ENCODE measurements at places on chromosomes 13 and 19.

GRCh38 chr19:55494172-55494761 lies 6.0 kb downstream of the SSC5D start:
- DNase-seq = no peak

DNA sequence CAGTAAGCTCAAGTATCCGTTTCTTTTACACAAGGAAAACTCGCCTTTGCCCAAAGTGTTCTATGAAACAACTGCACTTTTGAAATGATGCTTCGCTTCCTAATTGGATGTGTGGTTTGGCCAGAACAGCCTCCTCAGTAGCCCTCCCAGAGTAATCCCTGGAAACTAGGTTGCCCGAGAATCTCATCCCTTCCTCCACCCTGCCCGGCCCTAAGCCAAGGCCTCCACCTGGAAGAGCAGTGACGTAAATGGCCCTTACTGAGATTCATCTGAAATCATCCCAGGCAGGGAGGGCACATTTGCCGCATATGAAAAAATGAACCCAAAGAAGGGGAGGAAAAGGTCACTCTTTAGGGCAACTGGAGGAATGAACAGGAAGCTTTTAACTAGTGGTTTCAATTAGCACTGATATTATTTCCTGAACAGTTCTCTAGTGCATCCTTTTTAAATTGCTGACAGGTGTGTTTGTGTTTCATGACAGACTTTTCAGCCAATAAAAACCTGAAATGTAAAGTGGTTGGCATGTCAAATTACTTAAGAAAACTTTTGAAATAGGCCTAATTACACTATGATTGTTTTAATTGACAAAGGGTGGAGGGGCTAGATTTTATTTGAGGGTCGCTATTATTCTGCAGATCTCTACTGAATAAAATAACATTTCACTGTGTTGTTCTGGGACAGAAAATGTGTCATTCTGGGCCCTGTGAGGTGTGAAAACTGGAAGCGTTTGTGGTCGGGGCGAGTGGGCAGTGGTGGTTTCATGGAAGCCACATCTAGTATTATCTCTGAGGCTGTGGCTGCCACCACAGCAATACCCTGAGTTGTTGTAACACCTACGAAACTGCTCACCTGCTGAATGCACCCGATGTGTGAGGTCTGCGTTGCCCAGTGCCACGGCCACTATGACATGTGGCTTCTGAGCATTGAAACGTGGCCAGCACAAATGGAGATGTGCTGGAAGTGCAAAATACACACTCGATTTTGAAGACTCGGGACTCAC lies 112.1 kb downstream of the ZIC5 start:
- DNase-seq = peak; percentile 22

GRCh38 chr13:110430391-110431336 lies 123.6 kb downstream of the COL4A2 start:
- no peak for DNase-seq

DNA sequence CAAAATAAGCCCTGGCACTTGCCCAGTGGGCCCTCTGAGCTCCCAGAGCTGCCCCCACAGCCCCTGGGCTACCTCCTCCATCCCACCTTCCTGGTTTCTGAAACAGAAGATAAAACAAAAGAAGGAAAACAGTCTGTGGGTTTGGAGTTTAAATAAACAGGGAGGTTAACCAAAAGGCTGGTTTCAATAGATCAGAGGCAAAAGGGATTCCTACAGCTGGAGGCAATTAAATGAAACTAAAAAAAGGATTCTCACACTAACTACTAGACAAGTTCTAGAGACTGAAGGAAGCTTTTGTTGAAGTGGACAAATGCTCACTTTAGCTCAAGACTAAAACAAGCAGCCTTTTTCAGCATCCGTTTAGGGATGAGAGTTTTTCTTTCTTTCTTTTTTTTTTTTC lies 569.8 kb downstream of the FGF9 start:
- no peak for DNase-seq

DNA sequence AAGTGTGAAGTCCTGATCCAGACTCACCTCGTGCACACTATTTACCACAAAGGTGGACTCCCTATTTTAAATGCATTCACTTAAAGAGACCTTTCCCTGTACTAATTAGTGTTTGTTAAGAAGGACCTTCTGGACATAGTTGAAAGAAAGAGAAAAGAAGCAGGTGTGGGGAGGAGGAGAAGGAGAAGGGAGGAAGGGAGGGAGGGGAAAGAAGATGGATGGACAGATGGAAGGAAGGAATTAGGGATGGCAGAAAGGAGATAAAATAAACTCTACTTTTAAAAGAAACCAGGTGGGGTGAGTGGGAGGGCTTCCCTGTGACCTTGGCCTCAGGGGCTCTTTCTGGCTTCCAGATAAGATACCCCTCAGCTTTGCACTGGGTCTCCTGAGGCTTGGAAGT lies 21.4 kb downstream of the ZNF175 start:
- DNase-seq = no peak

DNA sequence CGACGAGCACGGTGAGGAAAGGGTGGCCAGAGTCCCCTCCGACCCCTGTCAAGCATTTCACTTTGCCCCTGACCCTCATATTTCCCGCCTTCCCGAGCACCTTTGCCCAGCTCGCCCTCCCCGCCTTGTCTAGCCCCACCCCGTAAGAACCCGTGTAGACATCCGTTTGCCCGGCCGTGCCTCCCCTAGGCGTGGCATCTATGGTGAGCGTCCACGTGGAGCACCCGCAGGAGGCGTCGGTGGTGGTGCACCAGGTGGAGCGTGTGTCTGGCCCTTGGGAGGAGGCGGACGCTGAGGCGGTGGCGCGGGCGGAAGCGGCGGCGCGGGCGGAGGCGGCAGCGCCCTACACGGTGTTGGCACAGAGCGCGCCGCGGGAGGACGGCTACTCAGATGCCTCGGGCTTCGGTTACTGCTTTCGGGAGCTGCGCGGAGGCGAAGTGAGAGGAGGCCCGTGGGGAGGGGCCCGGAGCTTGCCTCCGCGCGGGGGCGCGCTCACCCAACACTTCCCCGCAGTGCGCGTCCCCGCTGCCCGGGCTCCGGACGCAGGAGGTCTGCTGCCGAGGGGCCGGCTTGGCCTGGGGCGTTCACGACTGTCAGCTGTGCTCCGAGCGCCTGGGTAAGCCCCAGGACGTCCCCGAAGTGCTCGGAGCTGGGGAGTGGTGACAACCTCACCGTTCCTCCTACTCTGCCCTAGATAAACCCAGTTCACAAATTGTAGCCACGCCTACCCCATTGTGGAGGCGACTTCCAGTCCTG lies 4.2 kb downstream of the LTBP4 start:
- peak; percentile 91 for DNase-seq

- peak; percentile 9 for DNase-seq
Observed at GRCh38 chr19:52138278-52138982, 1.3 kb downstream of the ZNF616 start.

- DNase-seq = peak; percentile 85
Observed at GRCh38 chr13:30376426-30377311, 45.6 kb upstream of the UBE2L5 start.

DNA sequence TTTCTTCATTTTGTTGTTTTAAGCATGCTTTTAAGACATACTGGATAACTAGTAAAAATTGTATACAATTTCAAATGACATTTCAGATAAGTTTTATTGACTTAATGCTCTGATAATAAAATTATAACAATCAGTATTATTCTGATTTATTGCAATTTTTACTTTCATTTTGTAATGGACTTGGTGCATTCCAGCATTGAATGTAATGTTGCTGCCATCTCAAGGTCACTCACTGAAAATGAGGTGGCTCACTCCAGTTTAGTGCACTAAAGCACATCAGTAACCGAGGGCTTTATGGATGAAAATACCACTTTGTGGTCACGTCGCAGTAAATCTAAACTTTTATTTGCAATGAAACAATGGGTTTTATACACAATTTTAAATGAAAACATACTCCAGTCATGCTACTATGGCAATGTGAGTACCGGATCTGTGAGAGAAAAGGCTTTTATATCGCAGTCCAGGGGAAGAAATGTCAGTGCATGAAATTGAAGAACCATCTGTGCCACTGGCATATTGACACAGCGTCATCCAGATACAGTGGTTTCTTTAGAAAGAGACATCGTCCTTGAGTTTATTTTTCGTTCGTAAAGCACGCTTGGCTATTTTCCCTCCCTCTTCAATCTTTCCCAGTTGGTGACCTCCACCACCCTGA lies 20.7 kb upstream of the ZNF507 start:
- DNase-seq = no peak

- no peak for DNase-seq
Observed at GRCh38 chr13:36919171-36919832, 736 bp downstream of the SMAD9 start.

DNA sequence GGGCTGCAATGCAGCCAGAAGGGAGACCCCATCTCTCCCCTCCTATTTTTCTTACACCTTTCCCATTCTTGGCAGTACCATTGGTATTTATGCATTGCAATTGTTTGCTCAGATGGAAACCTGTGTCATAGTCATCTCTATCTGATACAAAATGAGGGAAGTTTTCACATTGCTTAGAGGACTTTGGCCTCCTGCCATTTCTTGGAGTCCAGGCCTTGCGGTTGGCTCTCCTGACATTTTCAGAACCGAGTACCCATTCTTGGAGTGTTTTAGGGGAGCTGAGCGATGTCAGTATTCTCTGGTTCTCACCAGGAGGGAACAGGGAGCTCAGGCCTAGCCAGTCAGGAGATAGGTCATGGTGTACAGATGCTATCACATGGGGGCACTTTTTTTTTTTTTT lies 1.5 kb downstream of the SIN3B start:
- DNase-seq = no peak

DNA sequence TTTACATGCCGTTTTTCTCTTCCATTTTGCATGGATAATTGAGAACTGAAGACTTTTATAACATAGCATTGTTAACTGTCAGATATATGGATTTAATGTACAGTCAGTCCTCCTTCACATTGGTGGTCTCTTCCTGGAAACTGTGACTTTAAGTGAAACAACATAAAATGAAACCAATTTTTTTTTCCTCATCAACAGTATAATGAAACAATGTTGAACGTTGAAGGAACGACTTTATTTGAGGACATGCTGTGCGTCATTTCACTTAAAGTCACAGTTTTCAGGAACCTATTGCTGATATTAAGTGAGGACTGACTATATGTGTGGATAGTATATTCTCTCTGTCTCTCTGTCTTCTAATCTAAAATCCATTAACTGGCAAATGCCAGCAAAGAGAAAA lies 54.8 kb downstream of the COG3 start:
- DNase-seq = no peak

- no peak for DNase-seq
Observed at GRCh38 chr13:112078216-112078615, 11.3 kb downstream of the SOX1 start.

DNA sequence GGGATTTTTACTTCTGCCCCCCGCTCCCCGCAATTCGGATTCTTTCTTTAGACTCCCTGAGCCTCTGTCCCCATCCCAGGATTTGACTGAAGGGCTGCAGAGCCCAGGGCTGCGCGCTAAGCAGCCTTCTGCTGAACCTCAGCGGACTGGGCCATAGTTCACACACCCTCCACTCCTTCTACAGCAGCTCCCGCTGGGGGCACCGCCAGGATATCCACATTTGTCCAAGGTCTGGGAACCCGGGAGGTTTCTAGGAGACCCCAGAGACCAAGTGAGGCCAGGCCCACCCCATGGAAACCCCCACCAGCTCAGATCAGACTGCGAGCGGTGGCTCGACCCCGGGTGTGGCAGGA lies 463.3 kb downstream of the ITGBL1 start:
- DNase-seq = no peak

DNA sequence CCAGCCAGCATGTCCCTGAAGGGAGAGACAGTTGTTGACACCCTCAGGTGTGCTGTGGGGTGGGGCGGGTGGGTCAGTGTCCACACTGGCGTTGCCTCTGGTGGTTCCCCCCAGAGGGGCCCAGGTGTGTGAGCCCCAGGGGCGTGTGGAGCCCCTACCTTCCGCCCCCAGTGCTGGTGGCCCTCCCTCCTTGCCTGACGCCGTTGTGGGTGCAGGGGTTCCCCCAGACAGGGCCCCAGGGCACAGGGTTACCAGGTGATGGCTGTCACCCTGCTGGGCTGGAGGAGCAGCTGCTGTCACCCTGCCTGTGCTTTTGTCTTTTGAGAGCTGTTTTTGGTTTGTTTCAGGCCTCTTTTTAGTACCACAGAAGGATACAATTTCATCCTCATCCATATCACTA lies 27.2 kb downstream of the ATP4B start:
- DNase-seq = no peak

DNA sequence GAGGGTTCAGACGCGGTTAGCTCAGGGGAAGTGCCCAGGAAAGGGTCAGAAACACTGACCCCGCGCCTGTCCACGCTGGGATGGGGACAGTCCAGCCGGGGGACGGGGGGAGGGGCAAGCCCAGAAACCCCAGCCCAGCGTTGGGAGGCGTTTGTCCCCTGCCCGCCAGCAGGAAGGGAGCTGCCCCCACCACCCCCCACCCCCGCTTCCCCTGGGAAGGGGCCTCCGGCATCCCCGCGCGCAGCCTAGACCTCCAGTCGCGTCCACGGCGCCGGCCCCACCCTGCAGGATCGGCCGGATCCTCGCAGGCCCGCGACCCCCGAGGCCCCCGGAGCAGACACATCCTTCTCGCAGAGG lies 277 bp downstream of the GIPC1 start:
- no peak for DNase-seq

- DNase-seq = no peak
Observed at GRCh38 chr13:107322228-107322627, 754.3 kb upstream of the ARGLU1 start.

- DNase-seq = no peak
Observed at GRCh38 chr13:38752686-38753085, 65.8 kb downstream of the FREM2 start.

GRCh38 chr19:56105090-56105701 lies 15.9 kb downstream of the ZNF787 start:
- peak; percentile 64 for DNase-seq

- no peak for DNase-seq
Observed at GRCh38 chr13:39740761-39741160, 85.3 kb downstream of the COG6 start.

GRCh38 chr13:30253830-30254229 lies 53.5 kb downstream of the KATNAL1 start:
- DNase-seq = no peak

- DNase-seq = no peak
Observed at GRCh38 chr13:101267656-101268055, 148.7 kb downstream of the NALCN start.

- no peak for DNase-seq
Observed at GRCh38 chr19:12782174-12782423, 6.7 kb upstream of the HOOK2 start.

DNA sequence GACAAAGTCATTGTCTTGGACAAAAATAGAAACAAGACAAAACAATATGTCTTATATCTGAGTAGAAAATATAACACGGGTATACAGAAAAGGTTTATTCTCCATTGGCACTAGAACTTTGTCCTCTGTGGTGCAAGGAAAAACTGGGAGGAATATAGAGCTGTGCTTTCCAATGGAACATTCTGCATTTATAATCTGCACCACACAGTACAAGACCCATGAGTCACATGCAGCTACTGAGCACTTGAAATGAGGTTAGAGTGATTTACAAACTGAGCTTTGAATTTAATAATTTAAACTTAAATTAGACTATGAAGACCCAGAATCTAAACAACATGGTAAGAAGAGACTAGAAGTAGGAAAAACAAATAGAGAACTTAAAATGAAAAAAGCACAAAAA lies 86.1 kb downstream of the RAP2A start:
- no peak for DNase-seq

GRCh38 chr19:33388725-33389420 lies 15.4 kb downstream of the CEBPG start:
- no peak for DNase-seq

Data from activated CD4-positive, alpha-beta T cell treated with anti-CD3 and anti-CD28 coated beads, Interleukin-2, amount 10 ng/mL, durations not matched to agents 7 days and 5 days (primary cell).